ENCODE measurements at places on chromosomes 13 and 19. TPM values are rescaled to one million over a fixed set of nuclear protein-coding genes. Genes with fewer than 3 reads are reported as not detected.

GRCh38 chr13:110815471-110816204 lies 99.2 kb downstream of the ANKRD10 start:
- DNase-seq = no peak

DNA sequence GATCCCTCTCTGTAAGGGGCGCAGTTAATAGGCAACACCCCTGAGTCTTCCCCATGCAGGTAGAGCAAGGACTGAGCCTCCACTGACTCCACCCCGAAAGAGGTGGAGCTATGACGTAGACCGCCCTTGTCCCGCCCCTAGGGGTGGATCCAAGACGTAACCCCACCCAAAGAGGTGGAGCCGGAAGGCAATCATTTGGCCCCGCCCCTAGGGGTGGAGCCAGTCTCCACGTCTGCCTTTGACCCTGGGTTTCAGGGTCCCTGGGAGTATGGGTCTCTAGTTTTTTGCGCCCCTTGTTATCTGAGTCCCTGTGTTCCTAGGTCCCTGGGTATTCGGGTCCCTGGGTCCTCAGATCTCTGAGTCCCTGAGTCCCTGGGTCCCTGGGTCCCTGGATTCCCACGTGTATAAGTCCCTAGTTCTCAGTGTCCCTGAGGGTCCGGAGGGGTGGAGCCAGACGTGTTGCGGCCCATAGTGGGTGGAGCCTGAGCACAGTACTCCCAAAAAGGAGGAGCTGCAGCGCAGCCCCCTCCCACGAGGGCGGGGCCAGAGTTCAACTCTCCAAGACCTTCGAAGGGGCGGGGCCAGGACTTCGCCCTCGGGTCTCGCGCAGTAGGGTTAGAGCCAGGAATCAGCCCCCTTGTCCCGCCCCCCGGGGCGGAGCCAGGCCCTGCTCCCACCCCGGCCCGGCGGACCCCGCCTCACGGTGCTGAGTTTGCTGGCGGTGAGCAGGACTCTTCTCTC lies 5.3 kb downstream of the DENND1C start:
- DNase-seq = peak; percentile 33

GRCh38 chr19:55870736-55871135 lies 34.4 kb downstream of the NLRP4 start:
- no peak for DNase-seq

GRCh38 chr19:41910240-41910991 lies 17.8 kb downstream of the ERFL start:
- no peak for DNase-seq

DNA sequence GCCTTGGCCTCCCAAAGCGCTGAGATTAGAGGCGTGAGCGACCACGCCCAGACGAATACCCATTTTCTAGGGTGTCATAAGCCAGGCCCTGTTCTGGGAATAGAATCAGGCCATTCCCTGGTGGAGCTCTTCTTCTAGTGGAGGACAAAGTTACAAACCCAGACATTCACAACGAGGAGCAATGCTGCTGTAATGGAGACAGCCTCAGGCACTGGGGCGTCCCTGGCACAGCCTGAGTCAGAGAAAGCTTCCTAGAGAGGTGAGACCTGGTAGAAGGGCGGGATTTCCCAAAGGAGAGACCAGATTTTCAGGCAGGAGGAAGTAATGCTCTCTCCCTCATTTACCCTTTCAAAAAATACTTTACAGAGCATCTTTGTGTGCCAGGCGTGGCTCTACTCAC lies 12.7 kb downstream of the PRKCG start:
- no peak for DNase-seq

The ZNF439 gene
- 4.8 TPM for total RNA-seq

GRCh38 chr13:108496362-108497210 lies 132.8 kb upstream of the MYO16 start:
- no peak for DNase-seq

DNA sequence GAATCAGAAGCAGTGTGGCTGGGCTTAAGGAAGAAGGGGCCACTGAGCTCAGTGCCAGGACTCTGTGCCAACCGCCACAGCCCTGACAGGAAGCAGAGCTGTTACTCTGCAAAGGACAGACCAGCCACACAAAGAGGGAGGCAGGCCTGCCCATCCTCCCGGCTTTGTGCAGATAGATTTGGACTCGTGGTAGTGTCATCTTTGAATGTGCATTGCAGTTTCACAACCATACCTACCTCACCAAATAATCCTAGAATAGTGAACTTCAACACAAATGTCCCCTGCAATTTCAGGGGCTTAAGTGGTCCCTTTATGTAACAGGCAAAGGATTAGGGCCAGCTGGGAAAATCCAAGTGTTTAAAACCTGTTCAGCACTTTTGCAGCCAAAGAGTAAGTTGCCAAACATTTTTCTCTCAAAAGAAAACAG lies 55.1 kb upstream of the CLDN10 start:
- DNase-seq = peak; percentile 68

DNA sequence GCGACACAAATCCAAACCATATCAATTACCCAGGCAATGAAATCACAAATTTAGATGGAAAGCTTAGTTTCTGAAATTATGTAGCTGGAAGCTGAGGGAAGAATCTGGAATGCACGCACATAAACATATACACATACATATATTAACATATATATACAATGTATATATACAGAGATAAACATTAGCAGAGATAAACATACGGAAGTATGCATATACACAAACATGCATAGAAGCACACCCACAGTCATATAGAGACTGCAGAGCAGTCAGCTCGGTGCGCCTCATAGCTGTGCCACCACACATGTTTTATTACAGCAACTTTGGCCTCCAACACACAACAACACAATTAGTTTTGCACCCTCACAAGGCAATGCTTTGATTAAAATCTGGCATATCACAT lies 288.1 kb downstream of the TEX29 start:
- DNase-seq = no peak

DNA sequence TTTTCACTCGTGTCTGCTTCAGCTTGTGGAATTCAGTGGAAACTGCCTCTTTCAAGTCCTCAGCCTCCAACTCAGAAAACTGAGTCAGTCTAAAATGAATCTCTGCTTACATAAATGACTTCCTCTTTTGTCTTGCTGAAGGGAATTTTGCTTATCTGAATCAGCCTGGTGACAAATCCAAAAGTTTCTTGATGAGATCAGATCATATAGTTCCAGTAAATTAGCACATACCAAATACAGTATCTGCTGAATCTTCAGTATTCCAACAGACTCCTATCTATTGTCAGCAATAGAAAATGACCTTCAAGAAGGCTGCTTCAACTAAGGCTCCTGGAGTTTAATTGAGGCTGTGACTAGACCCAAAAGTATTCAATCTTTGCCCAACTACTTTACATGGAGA lies 290.0 kb downstream of the MZT1 start:
- DNase-seq = no peak

GRCh38 chr13:18947376-18947977 lies 234.1 kb downstream of the TUBA3C start:
- DNase-seq = no peak

DNA sequence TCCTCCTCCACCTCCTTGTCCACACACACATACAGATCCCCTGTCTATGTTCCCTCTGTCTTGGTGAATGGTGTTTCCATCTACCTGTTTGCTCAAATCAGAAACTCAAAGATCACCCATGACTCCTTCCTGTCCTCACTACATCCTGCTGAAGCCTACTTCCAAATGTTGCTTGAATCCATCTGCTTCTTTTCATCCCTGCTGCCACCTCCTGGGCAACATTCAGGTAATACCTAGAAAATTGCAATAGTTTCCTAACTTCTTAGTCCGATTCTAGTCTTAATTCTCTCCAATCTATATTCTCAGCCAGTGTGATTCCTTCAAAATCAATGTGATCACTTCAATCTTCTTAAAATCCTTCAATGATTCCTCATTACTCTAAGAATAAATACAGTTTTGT lies 155.5 kb upstream of the STARD13 start:
- no peak for DNase-seq

DNA sequence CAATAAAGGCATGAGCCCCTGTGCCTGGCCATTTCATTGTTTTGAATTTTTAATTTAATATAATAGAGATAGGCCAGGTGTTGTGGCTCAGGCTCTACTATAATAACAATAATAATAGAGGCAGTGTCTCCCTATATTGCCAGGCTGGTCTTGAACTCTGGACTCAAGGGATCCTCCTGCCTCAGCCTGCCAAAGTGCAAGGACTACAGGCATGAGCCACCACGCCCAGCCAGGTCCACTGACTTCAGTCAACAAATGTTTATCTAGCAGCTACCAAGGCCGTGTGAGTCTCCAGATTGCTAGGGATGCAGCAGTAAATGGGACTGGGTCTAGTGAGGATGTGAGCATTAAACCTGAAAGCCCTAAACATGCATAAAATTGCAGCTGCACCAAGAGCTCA lies 13.8 kb upstream of the ILF3 start:
- DNase-seq = no peak

DNA sequence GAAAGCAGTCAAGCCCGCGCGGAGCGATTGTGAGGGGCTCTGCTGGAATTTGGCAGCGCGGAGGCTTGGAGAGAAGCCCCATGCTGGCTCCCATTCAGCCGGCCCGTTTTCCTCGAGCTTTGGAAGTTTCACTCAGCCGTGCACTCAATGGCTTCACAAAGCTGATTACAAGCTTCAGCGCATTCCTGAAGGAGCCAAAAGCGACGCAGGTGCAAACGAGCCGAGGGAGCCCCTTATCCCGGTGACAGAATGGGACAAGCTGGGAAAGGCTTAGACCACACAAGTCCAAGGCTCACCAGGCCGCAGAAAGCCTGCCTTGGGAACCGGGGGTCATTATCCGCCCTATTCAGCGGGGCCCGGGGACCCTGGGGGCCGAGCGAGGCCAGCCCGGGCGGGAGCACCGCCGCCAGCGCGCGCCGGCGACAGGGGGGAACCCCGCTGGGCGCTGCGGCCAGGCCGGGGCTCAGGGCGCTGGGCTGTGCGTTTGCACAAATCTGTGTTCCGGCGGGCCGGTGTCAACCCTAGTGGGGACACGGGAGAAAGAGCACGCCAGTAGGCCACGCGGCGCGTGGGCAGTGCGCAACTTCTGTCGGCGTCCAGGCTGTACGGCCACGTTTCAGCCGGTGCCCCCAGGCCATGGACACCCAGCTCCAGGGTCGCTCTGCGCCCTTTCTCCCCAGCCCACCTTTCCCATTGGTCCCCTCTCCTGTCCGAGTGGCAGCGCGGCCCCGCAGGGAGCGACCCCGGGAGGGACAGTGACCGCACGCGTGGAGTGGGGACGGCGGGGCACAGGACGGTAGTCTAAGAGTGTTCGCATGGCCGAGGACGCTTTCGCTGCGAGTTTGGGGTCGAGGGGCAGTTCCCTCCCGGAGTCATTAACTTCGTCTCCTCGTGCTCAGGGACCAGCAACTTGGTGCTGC lies 37.3 kb downstream of the SOX1 start:
- DNase-seq = no peak

The MAB21L1 gene
- 0.47 TPM for total RNA-seq

DNA sequence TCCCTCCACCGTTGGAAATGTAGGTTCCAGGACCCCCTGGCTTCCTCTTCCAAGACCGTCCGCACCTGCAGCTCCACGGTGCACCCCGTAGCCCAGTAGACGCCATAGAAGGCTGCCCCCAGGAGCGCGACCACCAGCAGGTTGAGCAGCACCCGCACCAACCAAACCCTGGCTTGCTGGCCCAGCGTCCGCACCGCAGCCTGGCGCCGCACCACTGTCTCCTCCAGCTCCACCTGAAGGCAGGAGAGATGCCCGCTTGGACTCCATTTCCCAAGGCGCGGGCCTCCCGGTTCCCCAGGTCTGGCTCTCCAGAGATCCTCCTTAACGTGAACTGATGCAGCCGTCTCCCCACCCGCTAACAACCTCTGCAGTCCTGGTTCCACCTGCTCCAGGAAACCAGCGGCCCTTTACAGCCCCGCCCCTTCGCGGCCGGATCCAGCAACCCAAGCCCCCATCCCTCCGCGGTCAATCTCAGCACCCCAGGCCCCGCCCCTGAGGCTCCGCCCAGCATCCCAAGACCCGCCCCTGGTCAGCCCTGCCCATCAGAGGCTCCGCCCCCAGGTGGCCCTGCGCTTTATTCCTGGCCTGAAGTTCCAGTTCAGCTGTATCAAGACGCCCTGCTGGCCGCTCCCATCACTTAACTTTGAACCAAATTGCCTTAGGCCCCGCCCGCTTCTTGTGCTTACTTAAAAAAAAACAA lies 5.0 kb upstream of the LENG1 start:
- DNase-seq = no peak

The NXNL1 gene
- 0.33 TPM for total RNA-seq

GRCh38 chr19:40365613-40366401 lies 17.3 kb downstream of the PLD3 start:
- DNase-seq = peak; percentile 58

The LRRC8E gene
- 0.44 TPM for total RNA-seq

The GPR42 gene
- total RNA-seq = not detected

GRCh38 chr13:26679411-26680122 lies 81.0 kb downstream of the GPR12 start:
- DNase-seq = no peak

The ZNF208 gene
- 43.3 TPM for total RNA-seq

DNA sequence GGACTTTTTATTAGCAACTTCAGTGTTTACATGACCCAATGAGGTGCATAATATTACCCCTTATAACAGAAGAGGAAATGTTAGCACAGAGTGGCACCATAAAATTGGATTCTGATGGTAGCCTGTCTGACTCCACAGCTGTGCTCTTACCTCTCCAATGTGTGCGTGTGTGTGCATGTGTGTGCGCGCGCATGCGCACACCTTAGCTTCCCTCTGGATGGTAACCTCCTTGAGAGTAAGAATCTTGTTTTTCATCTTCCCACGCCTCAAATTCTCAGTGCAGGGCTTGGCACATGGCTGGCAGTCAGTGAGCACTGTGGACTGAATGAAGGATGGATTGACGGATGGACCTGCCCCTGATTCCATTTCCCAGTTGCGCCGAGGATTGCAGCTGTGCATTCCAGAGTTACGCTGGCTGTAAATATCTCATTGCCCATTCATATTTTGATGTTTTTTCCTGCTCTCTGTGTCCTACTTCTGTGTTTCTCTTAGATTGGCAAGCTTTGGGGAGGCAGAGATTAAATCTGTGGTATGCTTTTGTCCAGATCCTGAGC lies 99.2 kb upstream of the WASF3 start:
- no peak for DNase-seq

The TRPC4 gene
- total RNA-seq = 0.19 TPM

The SIX5 gene
- 21.8 TPM for total RNA-seq

DNA sequence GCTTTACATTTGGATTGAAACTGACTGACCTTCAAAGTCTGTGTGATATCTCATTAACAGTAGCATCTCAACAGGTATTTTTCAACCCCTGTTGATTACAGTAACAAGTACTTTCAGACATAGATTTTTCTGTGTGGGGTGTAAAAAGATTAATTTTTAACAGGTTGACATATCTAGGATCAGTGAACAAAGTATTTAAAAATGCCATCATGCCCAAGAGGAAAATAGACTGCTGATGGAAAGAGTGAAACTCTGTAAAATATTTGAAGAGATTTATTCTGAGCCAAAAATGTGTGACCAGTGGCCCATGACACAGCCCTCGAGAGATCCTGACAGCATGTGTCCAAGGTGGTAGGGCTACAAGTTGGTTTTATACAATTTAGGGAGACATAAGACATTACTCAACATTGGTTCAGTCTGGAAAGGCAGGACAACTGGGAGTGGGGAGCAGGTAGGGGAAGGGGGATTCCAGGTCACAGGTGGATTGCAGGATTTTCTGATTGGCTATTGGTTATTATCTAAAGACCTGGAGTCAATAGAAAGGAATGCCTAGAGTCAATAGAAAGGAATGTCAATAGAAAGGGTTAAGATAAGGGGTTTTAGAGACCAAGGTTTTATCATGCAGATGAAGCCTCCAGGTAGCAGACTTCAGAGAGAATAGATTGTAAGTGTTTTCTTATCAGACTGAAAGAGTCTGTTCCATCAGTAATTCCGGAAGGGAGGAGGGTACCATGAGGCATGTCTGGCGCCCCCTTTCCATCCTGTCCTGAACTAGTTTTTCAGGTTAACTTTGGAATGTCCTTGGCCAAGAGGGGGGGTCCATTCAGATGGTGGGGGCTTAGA lies 29.1 kb downstream of the TNFRSF19 start:
- no peak for DNase-seq

The GJB2 gene
- not detected for total RNA-seq

GRCh38 chr19:50723735-50724521 lies 764 bp downstream of the CLEC11A start:
- no peak for DNase-seq
